ENCODE measurements at places on chromosomes 11 and 22.

- peak; percentile 75 for DNase-seq
Measured at GRCh38 chr11:2807025-2807681, 78.4 kb downstream of the CDKN1C start.

GRCh38 chr11:57885298-57886050 lies 123.9 kb downstream of the CTNND1 start:
- DNase-seq, result no peak

GRCh38 chr11:20303391-20303965 lies 60.0 kb upstream of the HTATIP2 start:
- no peak for DNase-seq

- DNase-seq, result no peak
Measured at GRCh38 chr11:34318111-34319037, 39.4 kb downstream of the ABTB2 start.

DNA sequence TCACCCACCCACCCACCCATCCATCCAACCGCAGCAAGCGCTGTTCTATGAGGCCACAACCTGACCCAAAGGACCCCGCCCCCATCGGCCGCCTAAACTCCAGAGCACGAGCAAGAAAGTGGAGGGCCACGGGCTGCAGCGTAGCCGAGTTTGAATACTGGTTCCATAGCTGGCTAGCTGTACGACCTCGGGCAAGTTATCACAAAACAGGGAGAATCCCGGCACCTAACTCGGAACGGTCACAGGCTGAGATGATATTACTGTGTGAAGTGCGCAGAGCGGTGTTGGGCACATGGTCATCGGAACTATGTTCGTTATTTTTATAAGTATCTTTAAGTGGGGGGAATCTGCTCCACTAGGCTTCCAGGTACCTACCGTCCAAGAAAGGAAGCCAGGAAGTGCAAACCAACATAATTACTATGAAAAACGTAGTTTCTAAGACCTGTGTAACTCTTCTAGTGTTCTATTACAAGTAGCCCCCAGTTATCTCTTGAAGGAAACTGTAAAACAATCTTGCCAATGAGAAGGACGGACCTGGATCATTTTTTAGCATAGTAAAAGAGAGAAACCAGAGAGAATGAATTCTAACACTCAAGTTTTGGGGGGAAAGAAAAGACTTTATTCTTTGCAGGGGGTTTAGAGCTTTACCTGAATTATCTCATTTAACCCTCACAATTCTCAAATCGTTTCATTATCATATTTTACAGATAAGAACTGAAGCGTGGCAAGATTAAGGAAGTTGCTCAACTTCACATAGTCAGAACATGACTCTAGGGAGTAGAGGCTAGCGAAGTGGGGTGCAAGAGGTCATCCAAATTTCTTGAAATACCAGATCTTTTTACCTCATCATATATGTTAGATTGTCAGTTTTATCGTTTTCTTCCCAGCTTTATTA lies 663 bp upstream of the BUD13 start:
- no peak for DNase-seq

GRCh38 chr22:46769191-46769675 lies 6.8 kb downstream of the TBC1D22A start:
- no peak for DNase-seq

DNA sequence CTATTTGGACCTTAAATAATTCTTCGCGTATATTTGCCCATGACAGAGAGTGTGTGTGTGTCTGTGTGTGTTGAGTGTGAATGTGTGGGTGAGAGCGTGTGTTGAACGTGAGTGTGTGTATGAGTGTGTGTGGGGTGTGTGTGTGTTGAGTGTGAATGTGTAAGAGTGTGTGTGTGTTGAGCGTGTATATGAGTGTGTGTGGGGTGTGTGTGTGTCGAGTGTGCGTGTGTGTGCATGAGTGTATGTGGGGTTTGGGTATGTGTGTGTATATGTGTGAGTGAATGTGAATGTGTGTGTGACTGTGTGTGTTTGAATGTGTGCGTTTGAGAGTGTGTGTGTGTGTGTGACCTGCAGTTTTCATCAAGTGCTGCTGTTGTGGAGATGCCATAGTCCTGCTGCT lies 26.8 kb downstream of the GAL start:
- DNase-seq, result no peak

DNA sequence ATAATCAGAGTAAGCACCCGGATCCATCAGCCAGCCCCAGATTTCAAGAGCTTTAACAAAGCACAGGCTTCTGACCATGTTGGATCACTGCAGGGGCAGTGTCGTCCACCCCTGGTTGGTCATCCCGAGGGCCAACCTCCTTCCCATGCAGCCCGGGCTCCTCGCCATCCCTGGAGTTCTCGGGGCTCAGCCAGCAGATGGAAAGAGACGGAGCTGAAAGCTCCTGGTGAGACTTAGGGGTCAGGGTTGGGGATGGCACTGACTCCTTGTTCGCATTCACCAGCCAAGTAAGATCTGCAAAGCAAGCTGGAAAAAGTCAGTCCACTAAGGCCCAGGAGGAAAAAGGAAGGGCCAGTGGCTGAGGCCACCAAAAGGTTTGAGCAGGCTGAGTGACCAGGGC lies 888.9 kb downstream of the BRD1 start:
- peak; percentile 43 for DNase-seq

DNA sequence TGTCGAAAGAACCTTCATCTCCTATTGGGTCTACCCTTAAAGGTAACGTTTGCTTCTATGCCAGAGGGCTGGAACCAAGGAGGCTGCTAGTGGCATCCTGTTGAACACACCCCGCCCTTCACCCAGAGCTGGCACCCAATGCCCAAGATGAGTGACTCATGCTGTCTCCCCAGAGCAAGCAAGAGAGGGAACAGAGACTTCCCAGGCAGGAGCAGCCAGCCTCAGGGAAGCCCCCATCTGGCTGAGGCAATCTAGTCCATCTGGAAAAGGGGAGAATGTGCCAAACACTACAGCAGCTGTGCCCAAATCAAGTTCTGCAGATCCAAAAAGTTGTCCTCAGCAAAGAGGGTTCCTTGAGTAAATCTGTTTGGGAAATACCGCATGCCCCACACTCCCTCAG lies 91.9 kb upstream of the TP53I11 start:
- no peak for DNase-seq

GRCh38 chr22:41264408-41264941 lies 21.5 kb downstream of the RANGAP1 start:
- DNase-seq, result no peak

DNA sequence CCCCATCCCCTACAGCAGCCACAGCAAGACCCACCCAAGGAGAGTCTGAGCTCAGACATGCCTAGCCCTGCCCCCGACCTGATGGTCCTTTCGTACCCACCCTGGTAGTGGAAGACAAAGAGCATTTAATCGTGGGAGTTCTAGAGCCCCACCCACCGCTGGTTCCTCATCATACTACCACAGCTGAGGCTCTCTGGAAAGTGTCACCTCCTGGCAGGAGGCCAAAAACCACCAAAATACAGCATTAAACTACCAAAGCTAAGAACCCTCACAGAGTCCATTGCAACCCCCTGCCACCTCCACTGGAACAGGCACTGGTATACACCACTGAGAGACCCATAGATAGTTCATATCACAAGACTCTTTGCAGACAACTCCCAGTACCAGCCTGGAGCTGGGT lies 311.1 kb downstream of the TENM4 start:
- no peak for DNase-seq
